ENCODE measurements at places on chromosomes 2 and 18.

DNA sequence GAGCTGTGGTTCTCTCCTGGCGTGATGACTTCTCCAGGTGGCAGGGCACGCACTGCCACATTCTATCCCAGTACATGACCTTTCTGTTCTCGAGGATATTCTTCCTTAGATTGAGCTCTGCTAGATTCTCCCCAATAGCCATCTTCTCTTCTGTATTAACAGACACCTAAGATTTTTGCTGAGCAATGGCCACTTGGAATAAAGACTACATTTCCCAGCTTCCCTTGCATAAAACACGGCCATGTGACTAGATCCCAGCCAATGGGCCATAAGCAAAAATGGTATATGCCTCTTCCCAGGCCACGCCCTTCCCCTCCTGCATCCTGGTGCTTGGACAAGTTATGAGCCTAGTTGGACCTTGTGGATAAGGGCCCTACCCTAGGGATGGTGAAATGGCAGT, 82.1 kb downstream of the EIF2AK3 start:
- DNase-seq, result no peak

- no peak for DNase-seq
Measured at GRCh38 chr2:86021396-86022378, 84.0 kb downstream of the POLR1A start.

- no peak for DNase-seq
Measured at GRCh38 chr2:313991-314390, 26.1 kb upstream of the ALKAL2 start.

GRCh38 chr2:128642821-128643220, 324.2 kb upstream of the HS6ST1 start:
- no peak for DNase-seq

DNA sequence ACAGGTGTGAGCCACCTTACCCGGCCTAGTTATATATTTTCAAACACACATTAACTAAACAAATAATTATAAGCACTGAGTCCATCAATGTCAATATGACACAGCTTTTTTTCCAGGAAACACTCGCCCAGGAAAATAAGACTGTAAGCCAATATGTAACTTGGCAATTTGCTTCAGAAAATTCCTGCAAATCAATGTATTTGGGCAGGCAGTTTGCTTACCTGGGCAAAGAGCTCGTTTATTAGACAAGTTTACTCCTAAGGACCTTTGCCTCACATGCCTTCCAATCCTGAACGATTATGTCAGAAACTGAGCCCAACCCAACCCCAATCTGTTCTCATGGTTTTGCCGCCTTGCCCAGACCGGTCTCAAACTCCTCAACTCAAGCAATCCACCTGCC, 34.7 kb upstream of the NDUFV2 start:
- DNase-seq, result no peak

DNA sequence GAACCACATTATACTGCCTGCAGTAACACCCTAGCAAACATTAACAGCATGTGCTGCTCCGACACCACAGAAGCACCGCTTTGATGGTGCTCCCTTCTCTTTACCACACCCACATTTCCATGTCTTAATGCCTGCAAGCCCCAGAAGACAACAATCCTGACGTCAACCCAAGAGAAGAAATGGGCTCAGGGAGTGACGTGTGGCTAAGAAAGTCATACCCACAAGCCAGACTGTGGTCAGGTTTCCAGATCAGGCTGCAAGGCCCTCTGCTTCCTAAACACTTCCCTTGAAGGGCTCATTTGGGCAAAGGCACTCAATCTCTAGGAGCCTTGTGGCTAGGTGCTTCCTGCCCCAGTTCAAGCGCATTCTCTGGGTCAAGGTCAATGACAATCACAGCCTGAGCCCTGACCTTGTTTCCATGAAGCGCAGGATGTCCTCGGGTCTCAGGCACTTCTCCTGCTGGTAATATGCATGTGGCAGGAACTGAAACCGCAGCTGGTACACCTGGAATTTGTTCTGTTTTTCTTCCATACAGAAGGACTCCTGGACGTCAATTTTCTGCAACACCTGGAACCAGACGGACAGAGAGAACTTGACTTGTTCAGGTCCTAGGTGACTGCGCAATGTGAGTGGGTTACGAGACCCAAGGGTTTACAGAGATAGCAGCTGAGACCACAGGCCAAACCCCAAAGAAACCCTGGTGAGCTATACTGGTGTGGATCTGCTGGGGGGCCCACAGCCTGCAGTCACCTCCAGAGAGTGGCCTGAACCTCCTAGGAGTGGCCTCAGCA, 67.2 kb downstream of the POLR1A start:
- no peak for DNase-seq

DNA sequence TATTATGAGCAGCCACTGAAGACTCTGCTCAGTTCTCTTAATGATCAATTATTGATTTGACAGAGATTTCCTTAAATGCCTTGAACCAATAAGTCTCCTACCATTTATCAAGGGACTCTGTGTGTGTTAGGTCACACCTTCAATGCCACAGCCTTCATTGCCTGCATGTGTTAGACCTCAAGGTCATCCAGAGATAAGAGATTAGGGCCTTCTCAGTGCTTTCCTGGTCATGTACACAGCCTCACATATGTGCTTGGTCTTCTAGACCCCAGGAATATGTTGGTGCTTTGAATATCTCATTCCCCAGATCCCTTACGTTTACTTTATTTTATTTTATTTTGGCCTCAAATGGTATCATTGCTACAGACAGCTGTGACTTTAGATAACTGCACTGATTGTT, 93.0 kb upstream of the CTAGE1 start:
- DNase-seq, result no peak

DNA sequence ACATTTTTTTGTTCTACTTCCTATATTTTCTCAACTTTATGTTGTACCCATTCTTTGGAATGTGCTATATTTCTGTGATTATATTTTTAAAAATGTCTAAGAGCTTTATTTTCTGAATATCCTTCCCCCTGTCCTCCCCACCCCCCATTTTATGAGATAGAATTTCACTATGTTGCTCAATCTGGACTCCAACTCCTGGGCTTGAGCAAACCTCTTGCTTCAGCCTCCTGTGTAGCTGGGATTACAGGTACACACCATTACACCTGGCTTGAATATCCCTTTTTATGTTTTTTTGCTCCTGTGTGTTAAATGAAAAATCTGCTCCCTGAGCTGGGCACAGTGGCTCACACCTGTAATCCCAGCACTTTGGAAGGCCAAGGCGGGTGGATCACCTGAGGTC, 9.2 kb upstream of the ZFAND2B start:
- DNase-seq, result no peak

GRCh38 chr2:211162911-211163310, 606.5 kb downstream of the CPS1 start:
- DNase-seq, result no peak

- no peak for DNase-seq
Measured at GRCh38 chr2:24280161-24280560, 80.2 kb downstream of the ITSN2 start.

DNA sequence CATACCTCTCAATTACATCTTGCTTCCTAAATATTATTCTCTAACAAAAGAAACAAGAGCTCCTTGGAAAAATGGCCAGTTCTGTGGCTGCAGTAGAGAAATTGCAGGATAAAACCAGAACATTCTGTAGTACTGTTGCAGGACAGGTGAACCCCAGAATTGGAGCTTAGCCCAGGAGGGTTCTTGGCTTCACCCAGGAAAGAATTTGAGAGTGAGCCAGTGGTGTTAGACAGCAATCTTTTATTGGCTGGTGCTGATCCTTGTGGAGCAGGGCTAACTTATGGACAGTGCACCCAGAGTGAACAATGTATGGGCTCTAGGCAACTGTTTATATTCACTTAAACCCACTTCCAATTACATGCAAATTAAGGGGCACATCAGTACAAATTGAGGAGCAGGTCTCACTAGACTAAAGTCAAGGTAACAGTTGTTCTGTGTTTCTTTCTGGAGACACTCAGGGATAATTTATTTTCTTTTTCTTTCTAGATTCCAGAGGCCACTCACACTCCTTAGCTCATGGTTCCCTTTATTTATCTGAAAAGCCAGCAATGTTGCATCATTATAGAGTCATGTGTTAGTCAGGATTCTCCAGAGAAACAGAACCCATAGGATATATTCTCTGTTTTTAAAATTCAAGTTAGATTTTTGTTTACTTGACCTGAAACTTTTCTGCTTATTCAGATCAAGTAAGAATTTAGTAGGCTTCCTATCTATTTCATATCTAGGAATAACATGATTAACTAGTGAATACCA, 348.1 kb downstream of the CCDC85A start:
- no peak for DNase-seq

DNA sequence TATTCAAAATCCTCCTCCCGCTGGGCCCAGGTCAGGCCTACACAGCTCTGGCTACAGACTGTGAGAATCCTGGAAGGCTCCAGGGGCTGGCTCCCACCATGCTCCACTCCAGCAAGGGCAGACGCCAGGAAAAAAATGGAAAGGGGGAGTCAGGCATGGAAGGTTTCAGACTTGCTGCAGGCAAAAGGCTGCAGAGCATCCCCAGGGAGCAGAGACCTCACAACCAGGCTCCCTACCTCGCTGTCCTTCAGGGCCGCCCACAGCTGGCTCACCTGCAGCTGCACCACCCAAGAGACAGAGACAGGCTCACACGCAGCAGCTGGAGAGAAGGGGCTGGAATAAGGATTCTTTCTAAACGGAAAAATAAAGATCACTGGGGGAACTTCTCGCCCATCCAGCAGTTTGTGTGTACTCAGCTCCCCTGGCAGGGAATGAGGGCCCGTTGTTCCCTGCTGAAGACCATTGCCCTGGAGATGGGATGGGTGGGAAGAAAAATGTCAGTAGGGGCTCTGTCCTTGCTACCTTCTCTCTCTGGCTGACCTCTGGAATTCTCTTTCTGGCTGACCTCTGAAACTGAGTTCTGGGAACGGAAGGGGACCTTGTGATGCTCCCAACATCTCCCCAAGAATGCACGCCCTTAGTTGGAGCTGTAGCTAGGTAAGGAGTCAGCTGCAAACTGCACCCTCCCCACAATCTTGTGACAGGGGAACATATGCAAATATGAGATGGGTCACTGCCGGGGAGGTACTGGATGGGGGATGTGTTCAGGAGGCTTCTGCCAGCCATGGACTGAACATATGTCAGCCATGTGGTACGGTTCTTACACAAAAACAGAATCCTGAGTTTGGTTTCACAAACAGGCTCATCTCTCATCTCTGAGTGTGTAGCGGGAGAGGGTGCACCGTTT, 34.5 kb downstream of the BCL2 start:
- DNase-seq, result no peak

GRCh38 chr18:74508821-74509225, 12.7 kb downstream of the CNDP2 start:
- DNase-seq, result no peak

DNA sequence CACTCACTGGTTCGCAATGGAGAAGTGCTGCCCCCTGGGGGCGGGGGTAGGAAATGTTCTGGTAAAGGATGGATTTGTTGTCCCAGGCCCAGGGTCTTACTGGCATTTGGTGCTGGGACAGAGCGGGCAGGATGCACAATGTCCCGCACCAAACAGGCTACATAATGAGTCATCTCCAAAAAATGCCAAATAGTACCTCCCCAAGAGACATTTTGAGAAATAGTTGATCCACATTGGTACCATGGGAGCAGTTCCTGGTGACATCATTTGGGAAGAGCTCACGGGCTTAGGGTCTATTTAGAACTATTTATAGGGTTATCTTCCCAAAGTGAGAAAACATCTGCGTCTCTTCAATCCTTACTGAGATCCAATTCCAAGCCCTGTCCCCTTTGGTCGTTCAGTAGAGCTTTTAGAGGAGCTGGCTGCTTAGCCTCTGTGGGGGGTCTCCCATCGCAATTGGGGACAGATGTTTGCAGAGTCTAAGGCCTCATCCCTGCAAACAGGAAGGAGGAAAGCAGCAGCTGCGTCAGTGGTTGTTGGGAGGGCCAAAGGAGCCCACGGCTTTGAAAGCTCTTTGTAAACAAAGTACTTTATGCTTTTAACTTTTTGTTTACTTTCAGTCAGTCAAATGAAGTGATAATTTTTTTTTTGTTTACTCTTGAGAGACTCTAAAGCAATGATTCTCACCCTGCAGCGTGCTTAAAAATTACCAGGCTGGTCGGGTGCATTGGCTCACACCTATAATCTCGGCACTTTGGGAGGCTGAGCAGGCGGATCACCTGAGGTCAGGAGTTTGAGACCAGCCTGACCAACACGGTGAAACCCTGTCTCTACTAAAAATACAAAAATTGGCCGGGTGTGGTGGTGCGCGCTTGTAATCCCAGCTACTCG, 49.3 kb downstream of the GREB1 start:
- peak; percentile 57 for DNase-seq

- DNase-seq, result no peak
Measured at GRCh38 chr2:56376699-56377665, 193.2 kb downstream of the CCDC85A start.

DNA sequence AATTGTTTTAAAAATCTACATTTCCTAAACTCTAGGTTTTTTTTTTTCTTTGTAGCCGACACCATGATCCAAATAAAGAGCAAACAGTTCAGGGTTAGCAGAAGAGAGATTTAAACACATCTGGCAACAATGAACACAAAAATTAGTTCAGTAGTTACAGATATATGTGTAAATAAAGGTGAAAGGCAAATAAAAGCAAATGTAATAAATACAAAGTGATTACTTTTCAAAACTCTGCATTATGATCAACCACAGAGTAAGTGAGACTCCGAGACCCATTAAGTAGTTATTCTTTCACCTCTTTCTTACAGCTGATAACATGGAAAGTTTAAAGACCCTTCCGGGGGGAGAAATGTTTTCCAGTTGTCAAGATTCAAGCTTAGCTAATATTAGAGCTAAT, 716 bp downstream of the CALCRL start:
- DNase-seq, result no peak

GRCh38 chr2:182929972-182930371, 63.5 kb upstream of the FRZB start:
- no peak for DNase-seq

- DNase-seq, result no peak
Measured at GRCh38 chr2:223941579-223942277, 3.4 kb downstream of the WDFY1 start.

DNA sequence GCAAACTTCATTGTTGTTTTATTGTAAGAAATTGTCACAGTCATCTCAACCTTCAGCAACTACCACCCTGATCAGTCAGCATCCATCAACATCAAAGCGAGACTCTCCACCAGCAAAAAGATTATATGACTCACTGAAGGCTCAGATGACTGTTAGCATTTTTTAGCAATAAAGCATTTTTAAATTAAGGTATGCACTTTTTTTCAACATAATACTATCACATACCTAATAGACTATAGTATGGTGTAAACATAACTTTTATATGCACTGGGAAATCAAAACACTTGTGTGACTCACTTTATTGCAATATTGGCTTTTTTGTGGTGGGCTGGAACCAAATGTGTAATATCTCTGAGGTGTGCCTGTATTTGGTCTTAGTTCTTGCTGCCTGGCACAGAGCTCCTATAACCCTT, 15.6 kb downstream of the SCN1A start:
- DNase-seq, result no peak

DNA sequence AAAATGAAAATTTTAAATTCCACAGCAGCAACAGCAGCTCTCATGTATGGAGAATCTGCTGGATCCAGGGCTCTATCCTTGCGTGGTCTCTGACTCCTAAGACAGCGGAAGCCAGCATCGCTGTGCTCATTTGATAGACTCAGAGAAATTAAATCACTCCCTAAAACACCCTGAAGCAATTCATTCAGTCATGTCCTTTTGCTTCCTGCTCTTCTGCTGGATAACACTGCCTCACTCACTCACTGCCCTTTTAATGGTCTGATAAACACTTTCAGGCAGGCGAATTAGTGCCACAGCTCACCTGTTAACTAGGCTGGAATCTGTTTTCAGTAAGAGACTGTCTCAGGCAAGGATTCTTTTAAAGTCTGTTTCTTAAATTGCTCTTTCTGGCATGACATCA, 10.0 kb downstream of the WIPF1 start:
- DNase-seq, result no peak
